ENCODE measurements at places on chromosomes 6 and 20. TPM values are rescaled to one million over a fixed set of nuclear protein-coding genes. Genes with fewer than 3 reads are reported as not detected.

GRCh38 chr20:41304002-41304401 is 13.5 kb downstream of the ZHX3 start:
- no peak for DNase-seq

TCF19 gene
- total RNA-seq, result 39.6 TPM

OR2J2 gene
- total RNA-seq, result not detected

DNA sequence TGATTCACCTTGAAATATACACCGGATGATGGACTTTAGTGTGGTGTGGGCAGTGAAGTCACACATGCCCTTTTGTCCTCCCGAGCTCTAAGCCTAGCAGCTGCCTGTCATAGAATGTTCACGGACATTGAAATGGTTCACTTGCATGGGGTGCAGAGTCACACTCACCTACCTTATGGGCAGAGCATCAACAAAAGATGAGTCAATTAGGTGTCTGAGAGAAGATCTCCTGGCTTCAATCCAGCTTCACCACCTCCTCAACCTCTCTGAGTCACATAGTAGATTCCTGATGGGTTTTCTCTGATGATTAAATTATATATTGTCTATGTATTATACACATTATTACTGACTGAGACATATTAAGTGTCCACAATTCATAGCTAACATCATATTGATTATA is 48.1 kb upstream of the HLA-E start:
- no peak for DNase-seq

MRAP2 gene
- total RNA-seq, result 7.3 TPM

- no peak for DNase-seq
Observed at GRCh38 chr6:170111141-170111664, 179.7 kb downstream of the DLL1 start.

DNA sequence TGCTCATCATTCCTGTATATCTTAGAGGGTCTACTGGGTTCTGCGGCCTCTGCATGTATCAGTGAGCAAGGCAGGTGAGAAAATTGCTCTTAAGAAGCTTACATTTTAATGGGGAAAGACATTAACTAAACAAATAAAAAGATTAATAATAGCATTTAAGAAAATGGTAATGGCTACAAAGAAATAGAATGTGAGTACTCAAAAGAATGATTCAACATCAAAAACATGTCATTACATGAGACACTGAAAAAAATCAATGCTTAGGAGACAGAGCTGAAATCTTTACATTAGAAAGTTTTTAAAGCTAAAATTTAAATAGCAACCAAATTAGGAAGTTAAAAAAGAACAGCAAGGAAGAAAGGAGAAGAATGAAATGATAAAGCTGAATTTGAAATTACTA is 146.9 kb upstream of the PHACTR1 start:
- no peak for DNase-seq

IP6K3 gene
- total RNA-seq, result 0.17 TPM

RAET1L gene
- total RNA-seq, result 0.24 TPM

DNA sequence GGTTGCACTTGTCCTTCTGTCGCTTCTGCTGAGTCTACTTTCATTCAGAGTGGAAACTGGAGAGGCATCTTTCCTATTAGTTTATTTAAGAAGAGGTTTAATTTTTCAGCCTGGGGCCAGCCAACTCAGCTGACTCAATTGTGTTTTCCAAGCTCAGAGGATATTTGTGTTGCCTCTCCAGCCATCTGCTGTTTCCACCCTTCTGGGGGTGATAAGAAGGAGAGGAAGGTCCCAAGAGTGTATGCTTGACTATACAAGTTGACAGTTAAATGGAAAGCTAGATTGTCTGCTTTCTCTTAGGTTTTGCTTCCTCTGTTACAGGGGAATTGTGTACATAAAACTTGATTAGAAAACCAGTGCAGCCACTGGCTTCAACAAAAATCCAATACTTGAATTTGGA is 3.0 kb downstream of the PSMF1 start:
- DNase-seq, result no peak

DOK5 gene
- not detected for total RNA-seq

DNA sequence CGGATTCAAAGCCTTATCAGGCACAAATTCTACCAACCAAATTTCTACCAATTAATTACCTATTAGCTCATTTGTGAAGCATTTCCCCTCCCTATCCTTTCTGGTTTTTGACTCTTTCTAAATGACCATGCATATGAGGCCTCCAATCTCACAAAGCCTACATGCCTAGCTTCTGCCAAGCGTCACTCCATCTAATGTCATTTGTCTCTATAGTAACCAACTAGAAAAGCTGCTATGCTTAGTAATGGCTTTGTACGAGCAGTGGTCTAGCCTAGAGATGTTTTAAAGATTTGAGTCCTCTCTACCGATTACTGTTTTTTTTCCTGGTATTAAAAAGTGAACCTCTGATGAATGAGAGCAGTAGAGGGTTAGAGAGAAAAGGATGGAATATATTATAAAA is 4.8 kb upstream of the ASF1A start:
- no peak for DNase-seq

GRCh38 chr6:53796791-53797190 is 2.0 kb downstream of the LRRC1 start:
- no peak for DNase-seq

DNA sequence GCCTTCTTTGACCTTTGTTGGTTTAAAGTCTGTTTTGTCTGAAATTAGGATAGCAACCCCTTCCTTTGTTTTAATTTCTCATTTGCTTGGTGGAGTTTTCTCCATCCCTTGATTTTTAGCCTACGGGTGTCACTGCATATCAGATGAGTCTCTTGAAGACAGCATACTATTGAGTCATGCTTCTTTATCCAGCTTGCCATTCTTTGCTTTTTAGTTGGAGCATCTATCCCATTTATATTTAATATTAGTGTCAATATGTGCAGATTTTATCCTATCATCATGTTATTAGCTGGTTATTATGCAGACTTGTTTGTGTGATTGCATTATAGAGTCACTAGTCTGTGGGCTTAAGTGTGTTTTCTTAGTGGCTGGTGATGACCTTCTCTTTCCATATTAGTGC is 622.2 kb downstream of the MMUT start:
- no peak for DNase-seq

DNA sequence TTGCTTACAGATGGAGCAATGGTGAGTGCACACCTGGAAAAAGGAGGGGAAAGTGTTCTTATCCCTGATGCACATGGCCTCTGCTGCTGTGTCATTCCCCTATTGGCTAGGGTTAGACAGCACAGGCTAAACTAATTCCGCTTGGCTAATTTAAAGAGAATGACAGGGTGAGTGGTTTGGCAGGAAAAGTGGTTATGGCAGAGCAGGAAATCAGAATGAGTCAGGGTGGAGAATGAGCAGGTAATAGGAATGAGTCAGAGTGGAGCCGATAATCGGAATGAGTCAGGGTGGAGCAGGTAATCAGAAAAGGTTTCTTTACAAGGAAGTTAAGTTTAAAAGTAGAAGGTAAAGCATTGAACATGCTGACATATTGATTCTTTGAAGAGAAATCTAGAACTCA is 355.5 kb upstream of the HTR1E start:
- DNase-seq, result no peak

- DNase-seq, result peak; percentile 56
Observed at GRCh38 chr6:56671651-56672461, 29.2 kb upstream of the DST start.

HLA-DOA gene
- 1.6 TPM for total RNA-seq

- no peak for DNase-seq
Observed at GRCh38 chr6:145003145-145003544, 718.0 kb downstream of the UTRN start.

TCF15 gene
- 0.16 TPM for total RNA-seq

DNA sequence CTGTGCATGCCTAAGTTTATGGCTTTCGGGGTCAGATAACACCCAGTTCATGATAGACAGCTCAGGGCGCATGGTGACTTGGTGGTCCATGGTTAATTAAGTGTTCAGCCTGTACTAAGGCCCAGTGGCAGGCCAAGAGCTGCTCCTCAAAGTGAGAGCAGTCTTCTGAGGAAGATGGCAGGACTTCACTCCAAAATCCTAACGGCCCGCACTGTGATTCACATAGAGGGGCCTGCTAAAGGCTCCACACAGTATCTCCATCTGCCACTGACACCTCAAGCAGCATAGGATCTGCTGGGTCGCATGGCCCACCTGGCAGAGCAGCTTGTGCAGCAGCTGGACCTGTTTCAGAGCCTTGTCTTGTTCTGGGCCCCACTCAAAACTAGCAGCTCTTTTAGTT is 10.6 kb upstream of the CST7 start:
- no peak for DNase-seq

GRCh38 chr6:156434795-156435190 is 342.4 kb upstream of the ARID1B start:
- no peak for DNase-seq

GRCh38 chr20:63527184-63527583 is 6.6 kb downstream of the PPDPF start:
- DNase-seq, result no peak

DNA sequence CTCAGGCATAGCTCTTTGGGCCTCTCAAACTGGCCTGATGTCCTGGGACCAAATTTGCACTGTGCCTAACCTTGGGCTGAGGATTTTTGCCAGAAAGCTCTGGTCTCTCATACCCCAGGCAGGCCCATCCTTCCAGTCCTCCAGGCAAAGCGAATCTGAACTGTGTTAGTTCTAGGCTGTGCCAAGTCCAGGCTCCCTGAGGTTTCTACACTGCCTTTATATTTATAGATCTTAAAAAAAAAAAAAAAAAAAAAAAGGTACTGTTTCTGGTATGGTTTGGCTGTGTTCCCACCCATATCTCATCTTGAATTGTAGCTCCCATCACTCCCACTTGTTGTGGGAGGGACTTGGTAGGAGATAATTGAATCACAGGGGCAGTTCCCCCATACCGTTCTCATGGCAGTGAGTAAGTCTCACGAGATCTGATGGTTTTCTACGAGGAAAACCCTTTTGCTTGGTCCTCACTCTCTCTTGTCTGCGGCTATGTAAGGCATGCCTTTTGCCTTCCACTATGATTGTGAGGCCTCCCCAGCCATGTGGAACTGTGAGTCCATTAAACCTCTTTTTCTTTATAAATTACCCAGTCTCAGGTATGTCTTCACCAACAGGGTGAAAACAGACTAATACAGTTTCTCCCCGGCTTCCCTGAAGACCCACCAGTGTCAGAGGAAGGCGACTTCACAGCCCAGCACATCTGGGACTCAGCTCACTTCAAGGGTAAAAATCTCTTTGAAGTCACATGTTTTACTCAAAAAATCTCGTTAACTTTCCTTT is 39.0 kb upstream of the TBXT start:
- no peak for DNase-seq

GJE1 gene
- total RNA-seq, result not detected

- peak; percentile 45 for DNase-seq
Observed at GRCh38 chr6:104682722-104683643, 176.7 kb downstream of the HACE1 start.

GRCh38 chr20:48841196-48841874 is 13.5 kb upstream of the PREX1 start:
- DNase-seq, result no peak

DNA sequence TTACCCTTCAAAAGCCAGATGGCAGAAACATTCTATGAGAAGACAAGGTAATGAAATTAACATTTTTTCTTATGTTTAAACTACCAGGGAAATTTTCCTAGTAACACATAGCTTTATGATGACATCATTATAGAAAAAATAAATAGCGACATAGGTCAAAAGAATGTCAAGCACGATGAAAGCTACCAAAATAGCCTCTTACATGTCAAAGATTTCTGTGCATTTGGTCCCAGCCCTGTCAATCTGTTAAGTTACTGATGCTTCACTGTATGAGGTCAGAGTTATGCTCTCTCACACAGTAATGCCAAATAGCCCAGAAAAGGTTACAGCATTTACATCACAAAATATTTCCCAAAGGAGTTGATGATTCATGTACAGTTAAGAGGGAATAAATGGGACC is 199.8 kb upstream of the DEFB112 start:
- DNase-seq, result no peak

GRCh38 chr20:46308258-46309157 is at the start of gene CDH22:
Gene CDH22 (minus strand): TSS chr20:46308498. CDS start chr20:46251294, 57,204 bp downstream.
- no peak for DNase-seq

- no peak for DNase-seq
Observed at GRCh38 chr6:8627085-8627861, 191.9 kb upstream of the SLC35B3 start.

- DNase-seq, result no peak
Observed at GRCh38 chr6:21005816-21006570, 471.7 kb downstream of the CDKAL1 start.

DNA sequence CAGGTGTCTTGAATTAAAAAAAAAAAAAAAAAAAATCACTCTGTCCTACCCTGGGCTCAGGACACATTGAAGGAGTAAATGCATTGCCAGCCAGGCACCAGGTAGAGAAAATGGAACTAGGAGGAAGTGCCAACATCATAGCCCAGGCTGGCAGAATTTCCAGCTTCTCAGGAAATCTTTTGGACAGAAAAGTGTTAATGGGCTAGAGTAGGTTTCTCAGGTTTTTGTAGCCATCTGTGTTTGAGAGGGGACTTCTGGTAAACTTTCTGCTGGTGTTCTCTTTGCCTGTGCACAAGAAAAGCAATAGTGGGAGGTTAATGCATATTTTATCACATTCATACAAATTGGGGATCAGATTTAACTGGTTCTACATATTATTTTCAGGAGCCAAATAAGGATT is 678.3 kb upstream of the NRSN1 start:
- no peak for DNase-seq

- DNase-seq, result no peak
Observed at GRCh38 chr6:158020272-158020711, 38.6 kb downstream of the SYNJ2 start.

BPIFA1 gene
- total RNA-seq, result not detected

GRCh38 chr6:49526598-49526997 is 23.9 kb upstream of the C6orf141 start:
- DNase-seq, result peak; percentile 28

GRCh38 chr6:38012573-38012972 is 193.0 kb downstream of the ZFAND3 start:
- DNase-seq, result no peak

VNN1 gene
- total RNA-seq, result 0.62 TPM

DNA sequence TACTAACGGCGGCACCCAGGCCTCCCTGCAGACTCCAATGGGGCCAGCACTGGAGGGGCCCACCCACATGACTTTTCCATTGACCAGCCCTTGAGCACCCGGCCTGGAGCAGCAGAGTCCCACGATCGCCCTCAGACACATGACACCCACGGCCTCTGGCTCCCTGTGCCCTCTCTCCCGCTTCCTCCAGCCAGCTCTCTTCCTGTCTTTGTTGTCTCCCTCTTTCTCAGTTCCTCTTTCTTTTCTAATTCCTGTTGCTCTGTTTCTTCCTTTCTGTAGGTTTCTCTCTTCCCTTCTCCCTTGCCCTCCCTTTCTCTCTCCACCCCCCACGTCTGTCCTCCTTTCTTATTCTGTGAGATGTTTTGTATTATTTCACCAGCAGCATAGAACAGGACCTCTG is 26.1 kb upstream of the FANCE start:
- DNase-seq, result no peak

TLDC2 gene
- 18.1 TPM for total RNA-seq

GRCh38 chr6:5936631-5937030 is 70.1 kb downstream of the NRN1 start:
- DNase-seq, result no peak

REM1 gene
- 0.44 TPM for total RNA-seq

DNA sequence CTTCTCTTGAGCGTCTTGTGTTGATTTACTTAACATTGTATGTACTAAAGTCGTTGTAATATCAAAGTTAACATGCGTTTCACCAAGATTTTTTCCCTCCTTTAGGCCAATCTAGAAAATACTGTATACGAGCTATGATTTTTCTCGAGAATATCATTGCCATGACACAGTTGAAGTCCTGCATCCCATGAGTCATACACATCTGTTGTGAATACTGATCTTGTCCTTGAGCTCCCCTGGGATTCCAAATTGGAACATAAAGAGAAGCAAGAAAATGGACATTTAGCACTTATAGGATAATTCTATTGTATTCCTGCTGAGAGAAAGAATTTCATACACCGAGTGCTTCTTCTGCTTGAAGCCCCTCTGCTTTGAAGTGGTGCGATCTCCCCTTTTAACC is 109.6 kb downstream of the SLC35B3 start:
- no peak for DNase-seq

All from colonic mucosa (tissue), 4 donors.